ENCODE measurements at places on chromosomes 3 and 15.

- peak; percentile 70 for DNase-seq
Measured at GRCh38 chr3:177603148-177603603, 405.9 kb upstream of the TBL1XR1 start.

DNA sequence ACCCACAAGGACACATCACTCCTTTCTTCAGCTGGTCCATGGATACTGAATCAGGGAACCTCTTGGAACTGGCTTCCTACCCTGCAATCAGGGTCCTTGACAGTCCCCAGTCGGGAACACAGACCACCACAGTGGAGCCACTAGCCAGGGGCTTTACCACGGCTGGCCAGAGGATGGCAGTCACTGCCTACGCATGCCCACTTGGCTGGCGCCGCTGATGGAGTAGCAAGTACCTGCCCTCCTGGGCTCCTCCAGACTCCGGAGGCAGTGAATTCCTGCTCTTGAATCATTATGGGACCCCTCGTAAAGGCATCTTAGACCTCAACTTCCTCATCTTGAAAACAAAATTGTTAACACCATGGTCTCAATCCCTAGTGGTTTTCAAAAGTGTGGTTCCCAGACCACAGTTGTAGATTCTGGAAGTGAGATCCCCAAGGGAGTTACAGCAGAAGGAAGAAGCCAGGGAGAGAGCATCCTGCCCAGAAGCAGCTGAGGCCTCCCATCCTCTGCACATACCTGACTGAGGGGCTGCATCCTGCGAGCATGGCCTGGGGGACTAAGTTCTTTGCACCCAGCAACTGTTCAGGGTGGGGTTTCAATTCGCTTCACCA lies 9.1 kb upstream of the SKIC8 start:
- peak; percentile 62 for DNase-seq

DNA sequence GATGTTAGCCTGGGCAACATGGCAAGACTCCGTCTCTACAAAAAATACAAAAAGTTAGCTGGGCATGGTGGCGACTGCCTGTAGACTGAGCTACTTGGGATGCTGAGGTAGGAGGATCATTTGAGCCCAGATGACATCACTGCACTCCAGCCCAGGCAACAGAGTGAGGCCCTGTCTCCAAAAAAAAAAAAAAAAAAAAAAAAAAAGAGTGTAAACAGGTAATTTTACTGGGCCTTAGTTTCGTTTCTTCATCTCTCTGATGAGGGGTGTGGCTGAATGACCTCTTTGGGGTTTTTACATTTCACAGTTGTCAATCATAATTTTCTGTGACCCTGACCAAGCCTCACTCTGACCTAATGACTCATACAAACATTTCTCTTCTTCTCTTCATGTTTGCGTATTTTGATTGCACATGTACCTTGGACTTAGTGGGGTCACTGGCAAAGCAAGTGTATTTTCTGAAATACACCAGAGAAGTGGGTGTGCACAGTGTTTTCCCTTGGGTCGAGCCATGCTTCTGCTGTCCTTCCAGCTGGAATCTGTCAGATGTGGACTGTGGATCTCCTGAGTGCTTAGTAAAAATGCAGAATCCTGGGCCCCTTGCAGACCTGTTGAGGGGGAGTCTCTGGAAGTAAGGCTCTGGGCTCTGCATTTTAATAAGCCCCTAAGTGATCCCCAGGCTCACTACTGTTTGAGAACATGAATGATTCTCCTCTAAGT lies 140.5 kb downstream of the FNDC3B start:
- DNase-seq: no peak

GRCh38 chr3:112456147-112456546 lies 43.1 kb downstream of the BTLA start:
- no peak for DNase-seq

DNA sequence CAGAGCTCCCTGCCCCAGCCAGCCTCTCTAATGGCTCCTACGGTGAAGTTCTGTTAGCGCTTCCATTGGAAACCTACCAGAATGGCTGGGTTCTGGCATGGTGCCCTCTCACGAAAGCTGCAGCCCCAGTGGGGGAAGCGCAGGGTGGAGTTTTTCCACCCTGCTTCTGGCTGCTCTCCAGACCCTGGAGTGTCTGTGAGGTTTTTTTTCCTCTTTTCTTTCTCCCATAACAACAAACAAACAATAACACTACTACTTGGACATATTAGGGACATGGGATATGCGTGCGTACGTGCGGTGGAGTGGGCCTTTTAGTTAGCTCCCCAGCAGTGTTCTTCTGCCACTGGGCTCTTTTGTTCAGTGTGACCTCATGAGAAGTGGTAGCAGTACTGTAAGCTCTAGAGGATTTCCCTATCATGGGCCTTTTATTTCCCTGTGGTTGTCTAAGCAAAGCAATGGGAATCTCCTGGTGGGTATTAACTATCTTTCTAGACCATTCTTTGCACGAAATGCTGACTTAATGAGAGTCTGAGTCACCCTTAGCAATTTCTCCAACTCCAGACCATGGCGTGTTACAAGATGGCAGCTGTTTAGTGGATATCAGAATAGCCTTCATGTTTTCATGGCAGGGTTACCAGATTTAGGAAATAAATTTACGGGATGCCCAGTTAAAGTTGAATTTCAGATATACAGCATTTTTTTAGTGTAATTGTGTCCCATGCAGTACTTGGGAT lies 161.9 kb downstream of the FNDC3B start:
- DNase-seq: peak; percentile 33

- DNase-seq: no peak
Measured at GRCh38 chr3:147733217-147733616, 324.1 kb downstream of the ZIC1 start.

GRCh38 chr3:160381470-160381869 lies 17.6 kb downstream of the IFT80 start:
- no peak for DNase-seq

DNA sequence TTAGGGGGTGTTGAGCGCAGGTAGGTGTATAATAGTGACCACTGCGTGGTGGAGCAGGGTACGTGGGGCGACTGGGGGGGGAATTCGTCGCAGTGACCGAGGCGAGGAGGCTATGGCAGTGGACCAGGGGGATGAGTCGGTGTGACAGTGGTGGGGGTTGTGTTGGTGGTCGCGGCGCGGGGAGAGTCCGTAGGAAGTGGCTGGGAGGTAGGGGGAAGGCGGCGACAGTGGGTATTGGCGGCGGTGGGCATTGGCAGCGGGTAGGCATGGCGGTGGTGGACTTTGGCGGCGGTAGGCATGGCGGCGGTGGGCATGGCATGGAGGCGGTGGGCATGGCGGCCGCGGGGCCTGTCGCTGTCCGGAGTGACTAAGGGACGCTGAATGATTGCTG lies 739 bp downstream of the SNRPN start:
- DNase-seq: no peak

GRCh38 chr3:31606453-31606852 lies 73.7 kb downstream of the STT3B start:
- no peak for DNase-seq

GRCh38 chr15:27679731-27680471 lies 419.2 kb downstream of the OCA2 start:
- DNase-seq: no peak

GRCh38 chr3:41106691-41107090 lies 92.6 kb upstream of the CTNNB1 start:
- DNase-seq: peak; percentile 38

- DNase-seq: no peak
Measured at GRCh38 chr3:157514371-157514895, 11.2 kb upstream of the VEPH1 start.

DNA sequence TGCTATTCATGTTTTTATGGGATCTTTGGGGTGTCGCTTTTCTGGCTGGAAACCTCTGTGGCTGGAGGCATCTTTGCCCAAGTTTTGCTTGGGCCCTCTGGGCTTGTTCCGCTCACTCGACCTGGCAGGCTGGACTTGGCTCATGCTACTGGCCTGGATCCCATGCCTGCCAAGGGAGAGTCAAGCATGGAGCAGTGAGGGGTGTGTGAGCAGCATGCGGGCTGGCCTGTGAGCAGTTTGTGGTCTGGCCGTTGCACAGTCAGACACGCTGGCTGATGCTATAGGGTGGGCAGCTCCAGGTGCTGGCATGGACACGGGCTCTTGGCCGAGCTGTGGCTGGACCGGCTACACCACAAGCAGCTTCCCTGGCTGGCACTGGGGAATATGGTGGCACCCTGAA lies 491.1 kb downstream of the AGBL1 start:
- no peak for DNase-seq

- DNase-seq: no peak
Measured at GRCh38 chr3:124206225-124207055, 214.5 kb upstream of the ROPN1 start.

DNA sequence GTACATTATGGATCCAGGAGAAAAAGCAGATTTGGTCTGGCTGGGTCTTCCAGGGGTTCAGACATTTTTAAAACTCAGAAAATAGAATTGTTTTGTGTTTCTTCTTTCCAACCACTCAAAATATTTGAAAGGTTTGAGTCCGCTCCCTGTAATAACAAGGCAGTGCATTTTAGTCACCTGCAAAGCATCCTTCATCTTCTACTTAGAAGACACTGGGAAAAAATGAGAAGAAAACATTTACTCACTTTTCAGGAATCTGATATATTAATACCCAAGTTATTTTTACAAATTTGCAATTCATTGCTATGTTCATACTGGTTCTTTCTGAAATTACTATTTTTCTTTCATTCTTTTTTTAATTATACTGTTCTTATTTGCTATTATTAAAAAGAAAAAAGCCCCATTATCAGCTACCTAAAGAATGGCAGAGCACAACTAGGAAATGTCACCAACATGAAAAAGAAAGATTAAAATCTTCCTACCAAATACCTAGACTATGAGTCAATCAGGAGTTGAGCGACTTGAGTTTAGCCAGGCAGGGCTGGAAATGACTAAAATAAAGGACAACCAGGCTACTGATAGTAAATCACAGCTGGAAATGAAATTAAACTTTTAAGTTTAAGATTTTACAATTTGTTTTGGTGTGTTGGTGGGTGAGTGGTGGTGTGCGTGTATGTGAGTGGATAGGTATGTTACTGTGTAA lies 280.3 kb upstream of the THBS1 start:
- no peak for DNase-seq

- DNase-seq: no peak
Measured at GRCh38 chr3:127484601-127485388, 105.7 kb downstream of the TPRA1 start.

DNA sequence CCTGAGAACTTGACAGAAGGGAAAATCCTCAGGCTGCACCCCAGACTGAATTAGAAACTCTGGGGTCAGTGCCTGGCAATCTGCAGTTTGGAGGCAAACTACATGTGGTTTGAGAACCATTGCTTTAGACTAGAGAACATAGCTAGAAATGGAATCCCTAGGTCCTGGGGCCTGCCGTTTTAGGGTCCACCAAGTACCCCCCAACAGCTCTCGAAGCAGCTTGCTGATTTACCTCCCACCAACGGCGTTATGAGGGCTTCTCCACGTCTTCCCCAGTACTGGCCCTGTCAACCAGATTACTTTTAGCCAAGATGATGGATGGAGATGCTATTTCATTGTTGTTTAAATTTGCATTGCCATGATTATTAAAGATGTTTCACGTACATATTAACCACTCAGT lies 272.5 kb downstream of the XXYLT1 start:
- no peak for DNase-seq

DNA sequence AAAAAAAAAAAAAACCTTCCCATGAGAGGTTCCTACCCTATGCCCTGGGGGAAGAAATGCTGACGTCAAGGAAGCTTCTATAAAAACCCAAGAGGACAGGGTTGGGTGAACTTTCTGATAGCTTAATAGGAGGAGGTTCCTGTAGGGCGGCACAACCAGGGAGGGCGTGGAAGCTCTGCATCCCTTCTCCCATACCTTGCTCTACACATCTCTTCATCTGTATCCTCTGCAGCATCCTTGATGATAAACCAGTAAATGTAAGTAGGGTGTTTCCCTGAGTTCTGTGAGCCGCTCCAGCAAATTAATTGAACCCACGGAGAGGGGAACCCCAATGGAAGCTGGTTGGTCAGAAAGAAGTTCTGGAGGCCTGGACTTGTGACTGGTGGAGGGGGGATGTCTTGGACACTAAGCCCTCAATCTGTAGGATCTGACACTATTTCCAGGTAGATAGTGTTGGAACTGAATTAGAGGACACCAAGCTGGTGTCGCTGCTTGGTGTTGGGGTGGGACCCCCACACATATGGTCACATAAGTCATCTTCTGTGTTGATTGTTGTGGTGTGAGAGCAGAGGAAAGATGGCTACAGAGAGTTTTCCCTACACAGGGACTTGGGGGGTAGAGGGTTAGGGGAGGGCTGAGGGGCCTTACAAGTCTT lies 91.5 kb downstream of the ST6GAL1 start:
- DNase-seq: no peak

- DNase-seq: peak; percentile 96
Measured at GRCh38 chr15:93235926-93236780, 147.1 kb upstream of the RGMA start.

GRCh38 chr3:23991683-23992628 lies 46.9 kb downstream of the NR1D2 start:
- DNase-seq: no peak

- DNase-seq: no peak
Measured at GRCh38 chr3:102471001-102471400, 36.2 kb downstream of the ZPLD1 start.

DNA sequence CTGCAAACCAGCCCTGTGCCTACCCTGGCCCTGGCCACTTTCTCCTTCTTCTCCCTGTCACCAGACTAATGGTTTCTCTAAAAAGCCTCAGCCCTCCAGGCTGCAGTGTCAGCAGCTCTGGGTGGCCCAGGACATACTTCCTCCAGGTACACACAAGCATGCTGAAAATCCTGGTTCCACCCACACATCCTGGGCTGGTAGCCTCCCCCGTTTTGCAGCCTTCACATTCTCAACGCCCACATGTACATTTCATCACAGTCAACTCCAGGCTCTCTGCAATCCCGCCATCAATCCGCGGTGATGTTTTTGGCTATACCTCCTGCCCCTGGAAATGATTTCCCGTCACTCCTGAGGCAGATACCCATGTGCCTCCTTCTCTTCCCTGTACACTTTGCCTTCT lies 59.4 kb downstream of the MAGEF1 start:
- DNase-seq: no peak

- DNase-seq: no peak
Measured at GRCh38 chr3:11510001-11510340, 133.7 kb downstream of the VGLL4 start.

GRCh38 chr3:114320246-114320645 lies 26.4 kb downstream of the TIGIT start:
- DNase-seq: no peak

GRCh38 chr15:51255533-51255932 lies 82.9 kb downstream of the CYP19A1 start:
- no peak for DNase-seq

Measured in inflammatory macrophage (primary cell).